Natural killer cell (primary cell): ENCODE measurements at places on chromosomes 6 and 20. TPM values are rescaled to one million over a fixed set of nuclear protein-coding genes. Genes with fewer than 3 reads are reported as not detected.
A peak's percentile ranks its signal among the peaks of the same experiment; 100 is the strongest.

DNA sequence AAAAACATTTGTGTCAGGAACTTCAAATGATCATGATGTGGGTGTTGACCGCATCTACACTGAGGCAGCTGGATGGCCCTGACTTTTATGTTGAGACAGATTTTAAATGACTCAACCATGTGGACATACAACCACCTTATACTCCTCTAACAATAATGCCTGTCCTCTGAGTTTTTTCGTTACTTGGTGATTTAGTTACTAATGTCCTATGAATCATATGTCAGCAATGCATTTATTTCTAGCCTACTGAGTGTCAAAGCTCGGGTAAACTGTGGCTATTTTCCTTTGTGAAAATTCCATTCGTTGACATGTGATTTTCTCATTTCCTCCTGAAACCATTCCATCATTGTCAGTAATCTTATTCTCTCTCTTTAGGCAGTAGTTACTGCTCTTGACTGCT lies 38.9 kb upstream of the NKX2-4 start:
- no peak for DNase-seq

- peak; percentile 64 for DNase-seq
Observed at GRCh38 chr6:32118782-32119628, 9.0 kb downstream of the ATF6B start.

DNA sequence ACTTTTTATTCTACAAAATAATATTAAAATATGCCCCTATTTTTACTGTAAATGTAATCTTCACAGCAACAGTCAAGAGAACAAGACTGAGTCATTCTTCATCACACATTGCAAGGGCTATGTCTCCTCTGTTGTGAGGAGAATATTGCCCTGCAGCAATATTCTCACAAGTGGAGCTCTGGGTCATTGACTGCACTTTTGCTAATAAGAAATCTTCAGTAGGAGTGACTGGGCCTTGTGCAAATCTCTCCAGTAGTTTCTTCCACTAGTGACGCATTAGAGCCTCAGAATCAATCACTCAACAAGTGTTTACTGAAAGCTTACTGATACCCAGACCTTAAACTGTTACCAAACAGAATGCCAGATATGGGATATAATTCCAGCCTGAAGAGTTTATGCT lies 49.1 kb downstream of the LAMA2 start:
- no peak for DNase-seq

Gene MCCD1
- not detected for total RNA-seq

GRCh38 chr20:6282642-6283041 lies 159.8 kb upstream of the FERMT1 start:
- no peak for DNase-seq

DNA sequence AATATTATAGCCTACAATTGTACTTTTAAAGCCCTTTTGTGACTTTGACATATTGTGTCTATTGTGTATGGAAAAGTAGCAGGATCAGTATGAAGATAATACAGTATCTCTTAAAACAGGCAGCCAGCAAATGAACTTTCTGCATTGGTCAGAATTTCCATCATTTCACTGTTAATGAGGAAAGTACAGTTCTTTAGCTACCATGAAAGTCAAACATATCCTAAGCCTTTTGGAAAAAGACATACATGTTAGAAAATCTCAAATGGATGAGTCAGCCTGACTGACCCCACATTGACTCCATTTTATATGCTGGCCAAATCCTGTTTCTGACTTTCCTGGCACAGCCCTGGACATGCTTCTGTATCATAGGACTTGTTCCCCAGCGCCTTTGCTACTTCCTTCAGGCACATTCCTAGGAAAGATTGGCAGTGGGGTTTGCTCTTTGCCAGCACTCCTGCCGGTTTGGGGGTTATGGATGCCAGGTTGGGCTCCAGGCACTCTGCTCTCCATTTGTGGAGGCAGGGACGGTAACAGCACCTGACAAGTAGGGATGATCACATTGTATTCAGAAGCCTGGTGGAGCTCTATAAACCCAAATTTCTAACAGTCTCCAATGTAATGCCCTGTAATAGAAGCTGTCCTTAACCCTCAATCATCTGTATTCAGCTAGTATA lies 43.7 kb downstream of the TOP1 start:
- no peak for DNase-seq

Gene FGD2
- 14.1 TPM for total RNA-seq

DNA sequence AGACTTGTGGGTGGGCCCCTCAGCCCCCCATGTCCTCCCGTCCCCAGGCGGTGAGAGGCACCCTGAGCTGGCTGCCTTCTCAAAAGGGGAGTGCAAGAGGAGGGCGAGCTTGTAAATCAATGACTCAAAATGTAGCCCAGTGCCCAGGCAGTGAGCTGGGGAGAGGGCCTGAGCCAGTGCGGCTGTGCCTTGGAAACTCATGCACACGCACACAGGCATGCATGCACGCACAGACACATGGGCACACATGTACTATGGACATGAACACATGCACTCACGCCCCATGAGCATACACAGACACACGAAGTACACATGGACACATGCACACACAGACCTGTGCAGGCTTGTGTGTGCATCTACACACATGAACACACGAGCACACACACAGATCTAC lies 133.5 kb downstream of the TAF4 start:
- DNase-seq: no peak

DNA sequence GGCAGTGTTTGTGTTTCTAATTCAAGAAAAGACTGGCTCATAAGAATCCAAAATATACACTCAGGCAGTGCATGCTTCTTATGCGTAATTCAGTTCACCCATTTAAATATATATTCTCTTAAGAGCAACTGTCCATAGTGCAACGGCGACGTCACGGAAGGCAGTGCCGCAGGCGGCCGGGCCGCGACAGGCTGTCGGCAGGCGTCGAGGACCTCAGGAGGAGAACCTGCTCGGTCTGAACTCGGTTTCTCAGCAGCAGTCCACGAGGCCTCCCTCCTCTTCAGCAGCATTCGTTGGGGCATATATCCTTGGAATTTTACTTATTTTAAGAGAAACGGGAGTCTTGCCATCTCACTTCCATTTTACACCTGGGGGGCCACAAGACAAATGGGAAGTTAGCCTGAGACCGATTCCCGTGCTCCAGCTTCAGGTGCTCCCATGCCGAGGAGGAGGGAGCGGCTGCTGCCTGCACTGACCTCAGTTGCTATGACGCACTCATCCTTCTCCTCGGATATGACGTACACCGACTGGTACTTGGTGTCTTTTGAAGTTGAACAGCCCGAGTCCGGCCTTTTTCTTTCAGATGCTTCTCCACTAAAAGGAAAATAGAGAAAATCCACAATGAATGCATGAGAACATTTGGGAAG lies 8.2 kb downstream of the DLL1 start:
- DNase-seq: no peak

Gene PNLDC1
- total RNA-seq: not detected
